ENCODE measurements at places on chromosomes 12 and 14.

GRCh38 chr14:65299826-65300225 is 112.7 kb upstream of the FUT8 start:
- DNase-seq, result no peak

DNA sequence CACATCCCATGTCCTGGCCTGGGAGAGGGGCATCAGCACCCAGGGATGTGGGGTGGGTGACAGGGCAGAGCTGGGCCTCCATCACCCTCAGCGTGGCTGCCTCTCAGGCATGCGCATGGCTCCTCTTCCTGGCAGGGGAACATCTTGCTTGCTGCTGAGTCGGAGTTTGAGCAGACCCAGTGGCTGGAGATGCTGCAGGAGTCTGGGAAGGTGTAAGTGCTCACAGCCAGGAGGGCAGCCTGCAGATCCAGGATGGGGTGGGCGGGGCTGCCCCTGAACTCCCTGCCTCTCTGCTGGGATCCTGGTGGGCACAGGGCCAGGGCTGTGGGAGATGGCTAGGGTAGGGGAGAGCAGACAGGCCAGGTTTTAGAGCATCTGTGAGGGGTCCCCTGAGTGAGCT is 16.2 kb downstream of the PLEKHD1 start:
- DNase-seq, result no peak

DNA sequence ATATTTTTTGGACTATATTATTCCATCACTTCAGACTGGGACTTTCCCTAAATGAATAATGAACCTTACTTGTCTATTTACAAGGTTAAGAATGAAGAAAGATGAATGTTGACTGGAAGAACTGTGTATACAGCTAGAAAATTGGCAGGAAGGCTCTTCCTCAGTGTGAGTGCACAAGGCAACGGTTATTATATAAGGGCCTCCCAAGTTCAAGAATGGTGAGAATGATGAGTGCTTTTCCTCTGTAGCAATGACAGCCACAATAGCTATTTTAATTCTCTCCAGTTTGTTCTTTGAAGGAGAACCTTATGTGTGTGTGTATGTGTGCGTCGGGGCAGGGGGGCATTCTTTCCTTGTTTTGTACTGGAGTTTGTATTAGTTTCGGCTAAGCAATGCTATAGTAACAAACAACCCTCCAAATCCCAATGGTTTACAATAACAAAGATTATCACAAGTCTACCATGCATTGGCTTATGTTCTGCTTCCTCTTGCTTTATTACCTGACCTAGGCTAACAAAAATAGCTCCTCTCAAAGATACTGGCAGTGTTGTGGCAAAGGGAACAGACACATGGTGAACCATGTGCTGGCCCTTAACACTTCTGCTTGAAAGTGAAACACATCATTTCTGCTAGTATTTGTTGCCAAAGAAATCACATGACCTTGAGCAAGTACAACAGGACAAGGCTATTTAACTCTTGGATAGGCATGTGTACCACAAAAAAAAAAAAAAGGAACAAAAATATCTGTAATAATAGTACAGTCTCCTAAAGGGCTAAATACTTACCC is 139.5 kb downstream of the RMST start:
- no peak for DNase-seq

GRCh38 chr14:33902363-33902762 is 48.5 kb downstream of the EGLN3 start:
- DNase-seq, result no peak

GRCh38 chr14:89277203-89277602 is 139.8 kb downstream of the FOXN3 start:
- no peak for DNase-seq

GRCh38 chr14:104973385-104974145 is 4.6 kb downstream of the AHNAK2 start:
- DNase-seq, result no peak

- DNase-seq, result no peak
Observed at GRCh38 chr14:23941230-23941629, 12.3 kb upstream of the DHRS4 start.

GRCh38 chr12:34033628-34034296 is 11.5 kb downstream of the ALG10 start:
- no peak for DNase-seq

- DNase-seq, result no peak
Observed at GRCh38 chr14:33386781-33387180, 448.1 kb downstream of the NPAS3 start.

DNA sequence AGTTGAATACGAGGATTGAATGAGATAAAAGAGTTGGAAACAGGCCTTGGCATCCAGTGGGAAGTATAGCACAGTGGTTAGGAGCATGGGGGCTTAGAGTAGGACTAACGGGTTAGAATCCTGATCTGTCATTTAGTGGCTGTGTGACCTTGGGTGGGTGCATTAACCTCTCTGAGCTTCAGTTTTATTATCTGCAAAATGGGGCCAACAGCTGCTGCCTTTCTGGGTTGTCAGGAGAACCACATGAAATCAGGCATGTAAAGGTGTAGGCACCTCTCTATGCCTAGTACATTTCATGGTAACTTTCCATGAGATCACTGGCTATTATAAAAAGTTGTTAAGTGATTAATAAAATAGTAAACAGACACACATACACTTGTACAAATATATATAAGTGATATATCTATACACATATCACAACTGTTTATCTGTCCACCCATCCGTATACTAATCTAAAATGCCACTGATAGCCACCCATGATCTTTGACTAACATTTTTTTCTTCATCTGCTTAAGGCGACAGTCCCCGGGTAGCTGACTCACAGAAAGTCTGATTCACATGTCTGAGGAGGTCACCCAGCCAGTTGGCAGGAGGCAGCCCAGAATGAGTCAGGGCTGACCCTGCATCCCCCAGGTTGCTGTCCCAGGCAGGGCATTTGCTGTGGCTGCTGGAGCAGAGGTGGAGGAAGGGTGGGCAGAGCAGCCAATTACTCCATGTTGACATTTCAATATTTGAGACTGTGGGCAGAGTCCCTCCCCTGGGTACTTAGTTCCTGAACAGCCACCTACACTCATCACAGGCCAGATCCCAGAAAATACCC is 125.6 kb upstream of the NOS1 start:
- DNase-seq, result no peak

DNA sequence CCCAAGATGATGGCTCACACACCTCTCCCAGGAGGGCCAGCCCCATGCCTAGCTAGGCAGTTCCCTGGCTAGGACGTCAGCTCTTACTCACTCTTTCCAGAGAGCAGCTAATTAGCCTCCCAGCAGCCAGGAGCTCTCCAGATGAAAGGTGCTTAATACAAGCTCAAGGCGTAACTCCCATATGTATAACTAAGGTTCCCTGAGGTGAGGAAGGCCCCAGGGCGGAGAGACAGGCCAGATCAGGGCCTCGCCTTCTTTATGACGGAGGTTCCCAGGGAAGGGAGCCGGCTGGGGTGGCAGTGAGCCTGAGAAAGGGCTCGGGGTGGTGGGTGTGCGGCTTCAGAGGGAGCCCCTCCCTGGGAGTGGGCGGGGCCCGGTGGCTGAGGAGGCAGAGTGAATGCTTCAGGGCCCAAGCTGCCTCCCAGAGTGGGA is 26.4 kb upstream of the ZFP36L1 start:
- DNase-seq, result no peak

DNA sequence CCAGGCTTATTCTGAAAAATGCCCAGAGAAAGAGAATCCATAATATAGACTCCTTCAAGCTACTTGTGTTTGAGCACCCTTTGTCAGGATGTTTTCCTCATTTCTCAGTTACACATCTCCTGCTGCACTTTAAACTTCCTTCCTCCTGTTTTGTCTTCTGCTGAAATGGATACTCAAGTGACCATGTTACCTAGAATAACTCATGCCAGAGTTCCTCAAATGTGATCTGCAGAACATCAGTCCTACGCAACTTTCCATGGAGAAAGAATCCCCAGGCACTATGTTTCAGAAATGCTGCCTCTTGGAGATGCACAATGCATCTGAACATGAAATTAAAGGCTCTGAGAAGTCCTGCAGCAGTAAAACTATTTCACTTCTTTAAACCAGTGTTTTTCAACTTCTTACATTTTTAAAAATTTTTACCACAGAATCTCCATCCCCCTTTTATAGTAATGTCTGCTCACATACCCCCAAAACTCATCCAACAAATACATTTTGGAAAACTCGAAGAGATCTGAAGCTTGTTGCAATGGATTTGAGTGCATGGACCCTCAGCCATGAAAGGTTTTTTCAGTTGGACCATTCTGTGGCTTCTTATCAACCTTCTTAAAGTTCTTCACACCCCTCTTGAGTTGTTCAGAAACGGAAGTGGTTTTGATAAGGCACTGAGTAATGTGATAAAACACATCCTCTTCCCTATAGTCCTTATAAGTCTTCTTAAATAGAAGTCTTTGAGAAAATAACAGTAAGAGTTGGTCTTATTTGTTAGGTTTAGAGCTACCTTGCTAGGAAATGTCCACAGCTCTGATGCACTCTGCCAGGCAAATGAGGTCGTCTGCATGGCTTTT is 84.5 kb upstream of the KCNA1 start:
- DNase-seq, result no peak

- no peak for DNase-seq
Observed at GRCh38 chr14:104794099-104794498, 1.4 kb downstream of the AKT1 start.

DNA sequence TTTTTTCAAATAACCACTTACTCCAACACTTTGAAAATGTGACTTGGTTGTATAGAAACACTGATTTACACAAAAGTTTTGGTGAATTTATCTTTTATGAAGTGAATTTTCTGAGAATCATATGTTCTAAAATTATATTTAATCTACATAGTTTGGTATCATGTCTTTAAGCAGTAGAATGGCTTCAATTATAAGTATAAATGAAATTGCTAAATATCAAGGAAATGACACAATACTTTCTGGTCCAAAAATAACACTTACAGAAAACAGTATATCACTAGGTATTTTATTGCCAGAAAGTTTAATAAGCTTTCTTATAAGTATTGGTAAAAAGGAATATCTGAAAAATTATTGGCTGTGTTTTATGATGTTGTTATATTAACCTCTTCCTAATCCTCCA is 90.9 kb downstream of the SRGAP1 start:
- no peak for DNase-seq

DNA sequence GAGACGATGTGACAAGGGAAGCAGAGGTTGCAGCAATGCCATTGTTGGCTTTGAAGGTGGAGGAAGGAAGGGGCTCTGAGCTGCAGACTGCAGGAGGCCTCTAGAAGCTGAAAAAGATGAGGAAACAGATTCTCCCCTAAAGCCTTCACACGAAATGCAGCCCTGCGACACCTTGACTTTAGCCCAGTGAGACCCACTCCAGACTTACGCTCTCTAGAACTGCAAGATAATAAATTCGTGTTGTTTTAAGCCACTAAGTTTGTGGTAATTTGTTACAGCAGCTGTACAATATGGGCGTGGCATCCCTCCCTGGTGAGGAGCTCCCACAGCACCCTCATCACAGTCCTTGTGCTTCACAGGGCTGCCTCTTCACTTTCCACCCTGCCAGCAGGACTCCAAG is 53.2 kb downstream of the GOLGA5 start:
- no peak for DNase-seq

GRCh38 chr14:33194551-33194950 is 255.9 kb downstream of the NPAS3 start:
- no peak for DNase-seq

DNA sequence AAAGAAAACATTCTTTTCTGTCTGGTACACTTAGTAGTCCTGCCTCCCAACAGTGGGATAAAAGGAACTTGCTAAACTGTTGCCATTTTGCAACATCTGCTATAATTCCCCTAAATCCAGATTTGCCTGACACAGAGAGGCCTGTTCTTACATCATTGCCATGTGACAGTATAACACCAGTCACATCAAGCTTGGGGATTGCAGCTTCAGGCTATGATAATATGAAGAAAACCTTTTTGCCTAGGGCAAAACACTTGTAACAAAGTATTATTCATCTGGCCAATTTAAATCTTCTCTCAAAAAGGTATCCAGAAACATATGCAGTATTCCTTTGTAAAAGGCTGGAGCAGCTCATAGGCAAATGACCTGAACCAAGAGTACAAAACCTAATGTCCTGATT is 80.9 kb upstream of the OTX2 start:
- peak; percentile 5 for DNase-seq

- DNase-seq, result no peak
Observed at GRCh38 chr12:23621900-23622299, 327.6 kb downstream of the SOX5 start.

Measured in globus pallidus (tissue), 1 donor.